ENCODE measurements at places on chromosomes 16 and 17.
A peak's percentile ranks its signal among the peaks of the same experiment; 100 is the strongest.

DNA sequence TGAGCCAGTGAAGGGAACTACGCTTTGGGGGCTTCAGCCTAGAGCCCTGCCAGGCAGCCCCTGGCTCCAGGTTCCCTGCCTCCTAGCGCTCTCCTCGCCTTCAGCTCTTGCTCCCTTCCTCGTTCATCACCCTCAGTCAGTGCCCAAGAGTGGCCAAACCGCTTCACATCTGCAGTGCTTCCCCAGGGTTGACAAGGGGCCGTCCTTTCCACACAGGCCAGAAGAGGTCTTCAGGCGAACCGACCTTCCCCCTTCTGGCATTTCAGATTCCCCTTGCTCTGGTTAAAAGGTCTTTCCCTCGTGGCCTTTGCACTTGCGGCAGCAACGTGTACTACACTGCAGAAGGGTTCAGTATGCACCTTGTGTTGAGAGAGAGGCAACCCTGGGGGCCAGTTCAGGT is 4.1 kb downstream of the RASD1 start:
- no peak for DNase-seq

DNA sequence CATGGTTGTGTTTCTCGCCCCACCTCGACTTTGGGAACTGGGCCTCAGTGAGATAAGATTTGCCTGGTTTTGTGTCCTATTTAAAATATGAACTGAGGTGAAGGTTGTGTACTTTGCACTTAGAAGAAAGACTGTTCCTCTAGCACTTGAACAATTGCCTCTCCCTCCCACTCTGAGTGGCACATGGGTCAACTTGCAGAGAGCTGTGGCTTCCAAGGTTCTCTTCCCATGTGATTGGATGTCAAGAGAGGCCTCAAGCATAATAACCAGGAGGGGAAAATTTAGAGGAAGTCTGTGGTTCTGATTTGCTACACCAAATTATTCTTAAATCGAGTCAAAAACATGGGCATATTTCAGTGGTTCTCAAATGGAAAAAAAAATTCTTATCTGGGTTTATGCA is 329.2 kb downstream of the HS3ST3B1 start:
- no peak for DNase-seq

GRCh38 chr17:3003296-3004149 is 59.9 kb downstream of the OR1D5 start:
- no peak for DNase-seq

- DNase-seq: peak; percentile 52
Observed at GRCh38 chr16:56558024-56558747, 6.7 kb upstream of the MT4 start.

DNA sequence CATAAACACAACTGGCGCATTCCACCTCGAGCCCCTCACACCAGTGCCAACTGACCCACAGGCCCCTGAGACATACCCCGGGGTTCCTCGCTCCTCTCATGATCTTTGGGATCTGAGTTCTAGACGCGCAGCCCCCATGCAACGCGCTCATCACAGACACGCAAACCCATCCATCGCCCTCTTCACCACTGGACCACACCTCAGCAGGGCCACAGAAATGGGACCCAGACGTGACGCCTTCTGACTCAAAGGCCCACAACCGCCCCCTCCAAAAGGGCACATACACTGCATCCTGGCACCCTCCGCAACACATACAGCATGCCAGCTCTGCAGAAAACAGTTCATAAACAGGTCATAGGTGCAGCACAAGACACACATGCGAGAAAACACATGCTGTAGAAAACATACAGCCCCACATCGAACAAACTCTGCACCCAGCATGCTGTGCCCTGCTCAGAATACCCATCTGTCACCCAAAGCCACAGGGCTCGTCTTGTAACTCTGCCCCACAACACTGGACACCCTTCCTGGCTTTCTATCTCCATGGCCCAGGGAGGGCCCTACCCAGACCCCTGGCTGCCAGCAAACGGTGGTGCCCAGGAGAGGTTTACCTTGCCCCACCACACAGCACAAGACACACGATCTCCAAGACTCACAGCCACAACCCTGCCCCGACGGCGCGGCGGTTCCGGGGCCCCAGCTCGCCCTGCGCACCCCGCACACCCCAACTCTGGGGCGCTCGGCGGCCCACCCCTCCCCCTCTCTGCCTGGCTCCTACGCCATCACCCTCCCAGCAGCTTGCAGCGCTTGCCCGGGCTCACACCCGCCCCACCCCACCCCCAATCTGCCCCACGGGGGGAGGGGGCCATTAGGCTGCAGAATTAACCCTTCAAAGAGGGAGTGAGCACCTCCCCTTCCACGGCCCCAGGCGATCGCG is 887 bp downstream of the ZBTB4 start:
- no peak for DNase-seq

GRCh38 chr17:42953669-42954068 is 10.6 kb downstream of the AARSD1 start:
- DNase-seq: no peak

DNA sequence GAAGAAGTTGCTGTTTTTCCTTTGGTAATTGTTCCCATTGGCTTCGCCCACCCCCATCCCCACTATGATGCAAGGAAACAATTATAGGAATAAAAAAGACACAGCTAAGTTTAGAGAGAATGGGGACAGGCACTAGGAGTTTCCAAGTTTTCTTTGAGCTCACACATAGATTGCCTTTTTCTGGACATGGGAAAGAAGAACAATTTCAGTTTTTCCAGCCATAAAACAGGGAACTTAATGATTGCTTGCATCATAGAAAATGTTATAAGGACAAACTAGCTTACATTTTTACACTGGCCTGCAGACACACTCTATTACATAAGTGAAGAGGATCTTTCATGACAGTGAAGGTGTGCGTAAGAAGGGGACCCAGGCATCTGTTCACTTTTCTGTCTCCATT is 142.3 kb upstream of the ZFHX3 start:
- no peak for DNase-seq

GRCh38 chr16:83187405-83187804 is 560.6 kb downstream of the CDH13 start:
- no peak for DNase-seq

DNA sequence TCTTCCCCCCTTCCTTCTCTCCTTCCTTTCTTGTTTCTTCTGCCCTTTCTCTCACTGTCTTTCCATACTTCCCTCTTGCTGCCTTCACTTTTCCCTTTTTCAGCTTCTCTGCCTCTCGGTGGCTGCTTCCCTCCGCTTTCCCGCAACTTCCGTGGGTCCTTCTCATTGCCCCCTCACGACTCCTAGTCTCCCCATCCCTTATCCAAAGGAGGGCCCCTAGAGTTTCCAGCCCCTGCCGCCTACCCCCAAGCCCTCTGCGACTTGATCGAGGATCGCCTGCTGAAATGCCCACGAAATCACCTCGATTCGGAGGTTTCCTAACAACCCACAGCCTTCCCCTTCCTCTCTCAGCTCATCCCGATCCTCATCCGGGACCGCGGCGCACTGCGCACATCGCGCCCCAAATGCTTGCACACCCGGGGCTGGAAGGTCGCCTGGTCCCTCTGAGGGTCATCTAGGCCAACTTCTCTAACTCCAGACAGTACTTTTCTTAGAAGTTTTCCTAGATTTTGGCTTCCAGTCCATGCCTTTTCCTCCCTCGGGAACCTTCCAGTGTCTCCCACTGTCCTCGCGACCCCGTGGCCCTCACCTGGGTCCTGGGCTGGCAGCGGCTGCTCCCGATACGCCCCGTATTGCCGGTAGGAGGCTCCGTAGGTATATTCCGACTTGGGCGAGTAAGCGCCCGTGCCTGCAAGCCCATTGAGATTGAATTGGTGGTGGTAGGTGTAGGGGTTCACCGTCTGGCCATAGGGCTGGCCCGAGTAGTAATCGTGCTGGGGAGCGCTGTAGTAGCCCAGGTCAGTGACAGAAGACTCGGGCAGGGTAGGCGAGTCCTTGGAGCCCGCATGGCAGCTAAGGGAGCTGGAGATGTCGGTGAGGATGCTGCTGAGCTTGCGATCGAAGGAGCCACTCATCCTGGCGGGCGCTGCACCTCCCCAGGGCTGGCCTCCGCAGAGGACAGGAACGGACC is 654 bp downstream of the DLX3 start:
- no peak for DNase-seq

GRCh38 chr17:4116516-4116915 is 26.3 kb downstream of the ZZEF1 start:
- DNase-seq: no peak

DNA sequence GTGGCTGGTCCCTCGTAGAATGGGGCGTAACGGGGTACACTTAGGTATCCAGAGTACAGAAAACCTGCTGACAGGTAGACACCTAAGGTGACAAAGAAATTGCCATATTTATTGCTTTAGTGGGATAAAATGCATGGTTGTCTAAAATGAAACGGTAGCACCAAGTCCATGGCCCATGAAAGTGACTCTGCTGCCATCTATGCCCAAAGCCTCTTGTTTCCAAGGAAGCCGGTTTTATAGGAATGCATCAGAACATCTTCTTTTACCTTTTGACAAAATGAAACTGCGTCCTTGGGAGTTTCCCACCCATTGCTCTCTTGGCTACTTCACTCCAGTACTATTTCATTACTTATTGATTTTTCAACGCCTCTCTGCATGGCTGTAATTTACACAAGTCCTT is 151.3 kb upstream of the ZFHX3 start:
- no peak for DNase-seq

DNA sequence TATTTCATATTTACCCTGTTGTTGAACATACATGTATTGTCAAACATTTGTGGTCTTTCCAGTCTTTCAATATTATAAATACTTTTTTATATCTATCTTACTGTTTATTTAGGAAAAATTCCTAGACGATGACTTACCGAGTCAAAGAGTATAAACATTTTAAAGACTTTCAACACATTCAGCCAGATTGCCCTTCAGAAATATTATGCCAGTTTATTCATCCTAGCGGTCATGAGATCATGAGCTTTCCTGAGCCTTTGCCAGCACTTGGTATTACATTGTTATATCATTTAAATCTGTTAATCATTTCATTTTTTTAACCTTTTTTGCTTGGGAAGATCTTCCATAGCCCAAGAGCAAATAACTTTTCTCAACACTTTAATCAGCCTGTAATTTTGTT is 197.4 kb downstream of the SPECC1 start:
- no peak for DNase-seq

DNA sequence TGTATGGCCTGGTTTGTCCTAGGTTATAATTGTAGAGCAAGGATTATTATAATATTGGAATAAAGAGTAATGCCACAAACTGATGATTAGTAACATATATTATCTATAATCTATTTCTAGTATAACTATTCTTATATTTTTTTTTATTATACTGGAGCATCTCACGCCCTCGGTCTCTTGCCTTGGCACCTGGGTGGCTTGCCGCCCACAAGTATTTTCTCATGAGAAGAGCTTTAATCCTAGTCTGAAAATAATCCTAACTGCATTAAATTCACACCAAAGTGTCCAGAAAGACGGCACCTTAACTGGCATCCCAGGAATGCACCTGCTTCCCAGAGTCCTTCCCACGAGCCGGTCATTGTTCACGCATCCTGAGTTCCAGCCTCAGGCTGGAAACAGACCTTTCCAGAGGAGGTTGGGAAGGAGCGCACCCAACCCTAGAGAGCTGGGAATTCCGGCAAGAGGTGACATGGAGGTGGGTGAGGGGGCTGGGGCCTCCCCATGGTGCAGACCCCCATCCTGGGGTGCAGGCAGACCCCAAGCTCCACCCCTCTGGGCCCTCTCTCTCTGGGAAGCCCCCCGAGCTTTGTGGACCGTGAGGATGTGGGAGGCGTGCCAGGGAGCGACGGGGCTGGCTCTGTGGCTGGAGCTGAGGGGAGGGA is 15.9 kb downstream of the CHMP1A start:
- DNase-seq: no peak
